Large intestine (tissue), 12 donors: ENCODE measurements at places on chromosomes 6 and 20. TPM values are rescaled to one million over a fixed set of nuclear protein-coding genes. Genes with fewer than 3 reads are reported as not detected.

C20orf202 gene
- polyA plus RNA-seq, result 4.7 TPM

GRCh38 chr6:41488433-41489119 is 57.6 kb upstream of the FOXP4 start:
- DNase-seq, result peak; percentile 59
- peak overlapping the region; percentile 21 for H3K27ac ChIP-seq
- H3K4me1 ChIP-seq, result peaks cover 28% of the 10 kb centered on the region
- H3K4me3 ChIP-seq, result no peak overlapping the region
- no peaks in the 10 kb centered on the region for H3K27me3 ChIP-seq
- no peaks in the 10 kb centered on the region for H3K36me3 ChIP-seq

- H3K36me3 ChIP-seq, result no peaks in the 10 kb centered on the region
- DNase-seq, result no peak
- peaks cover 5% of the 10 kb centered on the region for H3K27me3 ChIP-seq
- H3K4me3 ChIP-seq, result no peak overlapping the region
- no peaks in the 10 kb centered on the region for H3K4me1 ChIP-seq
These were observed 21.0 kb upstream of the PDE7B start for GRCh38 chr6:135830452-135830881.

GRCh38 chr6:56366141-56366852 is 118.9 kb upstream of the COL21A1 start:
- no peak overlapping the region for H3K4me3 ChIP-seq
- H3K27ac ChIP-seq, result no peak overlapping the region
- H3K27me3 ChIP-seq, result no peaks in the 10 kb centered on the region
- no peak for DNase-seq
- H3K4me1 ChIP-seq, result peaks cover 12% of the 10 kb centered on the region
- H3K36me3 ChIP-seq, result no peaks in the 10 kb centered on the region

GRCh38 chr6:140758169-140758877 is 1374.4 kb upstream of the GJE1 start:
- H3K4me1 ChIP-seq, result no peaks in the 10 kb centered on the region
- DNase-seq, result no peak
- no peak overlapping the region for H3K4me3 ChIP-seq
- H3K27ac ChIP-seq, result no peak overlapping the region

CD109 gene
- 4.7 TPM for polyA plus RNA-seq

SPTLC3 gene
- 42.0 TPM for polyA plus RNA-seq

DNA sequence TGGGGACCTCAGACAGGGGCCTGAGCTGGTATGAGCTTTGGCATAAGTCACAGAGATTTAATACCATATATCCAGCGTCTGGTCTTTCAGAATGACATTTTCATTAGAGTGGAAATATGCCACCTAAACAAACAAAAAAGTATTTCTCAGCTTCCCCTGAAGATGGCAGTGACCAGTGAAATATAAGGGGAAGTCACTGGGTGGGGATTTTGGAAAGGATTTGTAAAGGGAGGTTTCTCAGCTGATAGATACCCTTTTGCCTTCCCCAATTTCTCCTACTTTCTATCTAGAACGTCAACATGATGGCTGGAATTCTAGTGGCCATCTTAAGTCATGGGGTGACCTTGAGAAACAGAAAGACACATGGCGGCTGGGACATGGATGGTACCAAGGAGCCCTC is 137.7 kb upstream of the LRFN2 start:
- no peak overlapping the region for H3K27ac ChIP-seq
- DNase-seq, result no peak
- no peaks in the 10 kb centered on the region for H3K36me3 ChIP-seq
- H3K4me3 ChIP-seq, result no peak overlapping the region
- H3K4me1 ChIP-seq, result peaks cover 24% of the 10 kb centered on the region

DNA sequence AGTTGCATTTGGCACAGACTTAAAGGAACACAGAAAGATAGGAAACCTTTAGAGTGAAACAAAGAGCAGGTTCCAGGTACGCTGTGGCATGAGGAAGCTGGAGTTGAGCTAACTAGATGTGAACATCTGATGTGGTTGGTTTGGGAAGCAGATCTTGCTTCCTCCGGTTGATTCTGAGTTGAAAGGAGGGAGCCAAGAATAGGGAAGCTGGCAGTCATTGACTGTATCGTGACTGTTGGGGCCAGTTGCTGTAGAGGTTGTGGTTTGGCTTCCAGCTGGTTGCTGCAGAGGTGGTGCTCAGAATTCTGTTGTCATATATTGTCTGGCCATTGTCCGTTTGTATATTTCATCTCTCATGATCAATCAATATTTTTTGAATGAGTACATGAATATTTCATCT is 325.9 kb downstream of the PLCB1 start:
- no peak for DNase-seq
- H3K27me3 ChIP-seq, result no peaks in the 10 kb centered on the region
- H3K27ac ChIP-seq, result no peak overlapping the region
- H3K4me3 ChIP-seq, result no peak overlapping the region
- no peaks in the 10 kb centered on the region for H3K36me3 ChIP-seq
- no peaks in the 10 kb centered on the region for H3K4me1 ChIP-seq

DNA sequence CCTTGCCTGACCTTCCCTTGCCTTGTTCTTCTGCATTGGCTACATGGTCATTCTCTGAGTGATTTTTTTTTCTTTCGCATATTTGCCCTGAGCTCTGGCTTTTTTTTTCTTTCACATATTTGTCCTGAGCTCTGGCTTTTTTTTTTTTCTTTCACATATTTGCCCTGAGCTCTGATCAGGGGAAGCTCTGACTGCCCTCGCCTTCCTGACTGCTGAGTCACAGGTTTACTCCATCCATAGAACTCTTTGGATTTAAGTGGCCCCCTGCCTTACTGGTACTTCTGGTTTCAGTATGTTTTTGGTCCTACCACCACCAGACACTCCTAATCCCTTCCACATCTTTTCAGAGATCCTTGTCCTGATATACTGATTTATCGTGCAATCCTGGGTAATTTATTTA is 201.1 kb downstream of the OGFRL1 start:
- H3K36me3 ChIP-seq, result no peaks in the 10 kb centered on the region
- no peak for DNase-seq
- H3K27me3 ChIP-seq, result no peaks in the 10 kb centered on the region
- no peak overlapping the region for H3K27ac ChIP-seq
- no peaks in the 10 kb centered on the region for H3K4me1 ChIP-seq

- DNase-seq, result peak; percentile 53
- H3K4me3 ChIP-seq, result peak overlapping the region; percentile 99
- no peaks in the 10 kb centered on the region for H3K27me3 ChIP-seq
- H3K27ac ChIP-seq, result peak overlapping the region; percentile 93
- no peaks in the 10 kb centered on the region for H3K36me3 ChIP-seq
- peaks cover 28% of the 10 kb centered on the region for H3K4me1 ChIP-seq
These were observed 638 bp downstream of the BLCAP start for GRCh38 chr20:37526839-37527637.

HCK gene
- 10.8 TPM for polyA plus RNA-seq

- H3K4me3 ChIP-seq, result no peak overlapping the region
- no peaks in the 10 kb centered on the region for H3K27me3 ChIP-seq
These were observed 469.1 kb downstream of the BTBD3 start for GRCh38 chr20:12386821-12387220.

- DNase-seq, result no peak
- no peak overlapping the region for H3K27ac ChIP-seq
- no peaks in the 10 kb centered on the region for H3K27me3 ChIP-seq
- H3K4me3 ChIP-seq, result no peak overlapping the region
These were observed 31.8 kb downstream of the MYB start for GRCh38 chr6:135212935-135213334.

GRCh38 chr6:19454721-19455392 is 382.3 kb upstream of the ID4 start:
- no peak overlapping the region for H3K4me3 ChIP-seq
- no peaks in the 10 kb centered on the region for H3K27me3 ChIP-seq
- no peak for DNase-seq
- H3K27ac ChIP-seq, result no peak overlapping the region
- H3K36me3 ChIP-seq, result no peaks in the 10 kb centered on the region

CAP2 gene
- 11.2 TPM for polyA plus RNA-seq

- peaks cover 42% of the 10 kb centered on the region for H3K36me3 ChIP-seq
- no peak overlapping the region for H3K4me3 ChIP-seq
- no peak for DNase-seq
- peak overlapping the region; percentile 87 for H3K27ac ChIP-seq
These were observed 16.1 kb downstream of the PLAGL2 start for GRCh38 chr20:32191422-32191821.

DNA sequence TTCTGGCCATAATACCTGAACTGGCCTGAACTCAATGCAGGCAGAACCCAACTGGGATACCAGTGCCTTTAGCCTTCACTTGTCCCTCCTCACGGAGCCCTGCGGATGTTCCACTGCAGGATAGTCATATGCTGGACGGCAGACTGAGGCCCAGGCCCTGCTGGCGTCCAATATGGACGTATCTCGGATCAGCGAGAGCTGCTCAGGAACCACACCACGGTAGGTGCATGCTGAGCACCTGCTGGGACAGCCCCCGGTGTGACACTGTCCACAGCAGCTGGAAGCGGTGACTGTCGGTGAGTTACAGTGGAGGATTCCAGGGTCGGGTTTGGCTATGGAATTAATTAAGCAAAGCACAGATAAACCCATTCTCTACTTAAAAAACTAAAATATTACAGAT is 48.7 kb downstream of the PSMG4 start:
- no peaks in the 10 kb centered on the region for H3K27me3 ChIP-seq
- DNase-seq, result no peak
- H3K4me1 ChIP-seq, result no peaks in the 10 kb centered on the region
- H3K4me3 ChIP-seq, result no peak overlapping the region

SOX12 gene
- polyA plus RNA-seq, result 12.7 TPM

GRCh38 chr6:37619641-37620040 is 78.0 kb downstream of the MDGA1 start:
- H3K4me1 ChIP-seq, result peaks cover under 1% of the 10 kb centered on the region
- no peak for DNase-seq
- H3K4me3 ChIP-seq, result no peak overlapping the region
- H3K27ac ChIP-seq, result no peak overlapping the region
- H3K36me3 ChIP-seq, result no peaks in the 10 kb centered on the region

GRCh38 chr6:133741375-133741861 is 147.5 kb upstream of the TCF21 start:
- no peak overlapping the region for H3K27ac ChIP-seq
- H3K4me1 ChIP-seq, result no peaks in the 10 kb centered on the region
- no peaks in the 10 kb centered on the region for H3K36me3 ChIP-seq

DNA sequence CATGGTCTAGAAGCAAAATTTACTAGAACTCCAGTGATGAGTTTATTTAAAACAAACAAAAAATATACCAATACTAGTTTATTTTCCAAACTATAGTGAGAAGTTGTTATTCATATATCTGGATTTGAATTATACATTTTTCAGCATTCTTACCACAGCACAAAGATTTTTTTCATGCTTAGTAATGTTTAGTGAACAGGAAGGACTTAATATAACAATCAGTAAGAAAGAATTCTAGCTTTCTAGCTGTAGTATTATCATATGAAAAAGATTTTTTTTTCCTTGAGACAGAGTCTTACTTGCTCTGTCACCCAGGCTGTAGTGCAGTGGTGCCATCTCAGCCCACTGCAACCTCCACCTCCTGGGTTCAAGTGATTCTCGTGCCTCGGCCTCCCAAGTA is 13.8 kb downstream of the MARCKS start:
- DNase-seq, result no peak
- no peak overlapping the region for H3K4me3 ChIP-seq
- no peaks in the 10 kb centered on the region for H3K36me3 ChIP-seq
- H3K27me3 ChIP-seq, result no peaks in the 10 kb centered on the region

GRCh38 chr6:169370054-169370453 is 116.4 kb upstream of the THBS2 start:
- H3K4me3 ChIP-seq, result no peak overlapping the region
- H3K27me3 ChIP-seq, result no peaks in the 10 kb centered on the region
- no peaks in the 10 kb centered on the region for H3K4me1 ChIP-seq
- no peak overlapping the region for H3K27ac ChIP-seq

FAM184A gene
- 13.8 TPM for polyA plus RNA-seq

GRCh38 chr6:15798533-15799255 is 135.9 kb upstream of the DTNBP1 start:
- H3K4me3 ChIP-seq, result no peak overlapping the region
- no peak overlapping the region for H3K27ac ChIP-seq
- DNase-seq, result no peak
- peaks cover 6% of the 10 kb centered on the region for H3K4me1 ChIP-seq
- H3K36me3 ChIP-seq, result no peaks in the 10 kb centered on the region

PPIL6 gene
- 3.8 TPM for polyA plus RNA-seq

DNA sequence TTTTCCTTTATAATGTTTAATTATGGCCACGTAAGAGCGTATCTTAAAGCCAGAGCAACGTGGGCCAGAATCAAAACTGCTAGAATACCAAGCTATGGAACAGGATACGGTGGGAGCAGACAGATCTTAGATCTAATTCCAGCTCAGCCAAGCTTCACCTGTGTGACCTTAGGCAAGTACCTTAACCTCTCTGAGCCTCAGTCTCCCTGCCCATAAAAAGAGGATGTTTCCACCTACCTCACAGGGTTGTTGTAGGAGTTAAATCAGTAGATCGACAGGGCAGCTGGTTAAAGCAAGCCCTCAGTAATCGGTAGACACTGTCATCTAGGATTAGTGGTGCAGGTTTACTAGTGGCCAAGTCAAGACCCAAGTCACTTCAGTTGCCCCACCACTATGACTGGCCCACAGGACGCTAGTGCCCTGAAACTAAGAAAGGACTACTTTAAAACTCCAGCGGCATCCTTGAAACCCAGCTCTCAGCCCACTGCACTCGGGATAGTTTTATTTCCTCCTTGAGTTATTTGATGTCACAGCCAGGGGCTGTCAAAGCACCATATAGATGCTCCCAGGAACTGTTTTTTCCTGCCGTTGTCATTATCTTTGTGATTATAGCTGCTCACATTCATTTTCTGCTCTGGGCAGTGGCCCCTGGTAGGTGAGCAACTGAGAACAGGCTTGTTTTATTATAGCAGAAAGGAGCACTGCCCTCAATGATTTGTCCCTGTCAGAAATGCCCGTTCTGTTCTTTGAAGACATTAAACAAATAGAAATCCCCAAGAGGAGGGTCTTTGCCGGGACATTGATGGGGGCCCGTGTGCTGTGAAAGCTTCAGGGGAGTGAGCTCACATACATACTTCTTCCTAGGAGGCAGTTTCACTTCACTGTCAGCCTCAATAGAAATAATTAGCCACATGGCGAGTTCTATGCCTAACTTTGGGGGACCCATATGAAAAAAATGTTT is 63.1 kb downstream of the ISM1 start:
- no peak overlapping the region for H3K4me3 ChIP-seq
- no peaks in the 10 kb centered on the region for H3K27me3 ChIP-seq
- H3K27ac ChIP-seq, result no peak overlapping the region
- no peaks in the 10 kb centered on the region for H3K4me1 ChIP-seq

DNA sequence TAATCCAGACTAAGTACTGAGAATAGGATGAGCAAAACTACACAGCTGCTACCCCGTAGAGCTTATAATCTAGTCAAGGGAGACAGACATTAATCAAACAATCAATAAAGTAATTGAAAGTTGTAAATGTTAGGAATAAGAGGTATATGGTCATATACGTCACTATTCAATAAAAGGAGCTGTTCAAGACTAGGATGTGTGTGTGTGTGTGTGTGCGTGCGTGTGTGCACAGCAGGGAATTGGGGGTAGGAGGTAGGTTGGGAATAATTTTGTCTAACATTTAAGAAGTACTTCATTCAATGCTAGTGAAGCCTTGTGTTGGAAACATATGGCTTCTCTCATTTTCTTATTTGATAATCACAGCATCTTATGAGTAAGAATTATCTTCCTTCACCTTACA is 41.8 kb downstream of the SESN1 start:
- no peaks in the 10 kb centered on the region for H3K36me3 ChIP-seq
- no peak for DNase-seq
- H3K27me3 ChIP-seq, result no peaks in the 10 kb centered on the region
- H3K4me1 ChIP-seq, result no peaks in the 10 kb centered on the region
